ENCODE measurements at places on chromosomes 1 and 21.

- DNase-seq = no peak
These were observed 9.3 kb upstream of the MAST2 start for GRCh38 chr1:45793942-45794604.

DNA sequence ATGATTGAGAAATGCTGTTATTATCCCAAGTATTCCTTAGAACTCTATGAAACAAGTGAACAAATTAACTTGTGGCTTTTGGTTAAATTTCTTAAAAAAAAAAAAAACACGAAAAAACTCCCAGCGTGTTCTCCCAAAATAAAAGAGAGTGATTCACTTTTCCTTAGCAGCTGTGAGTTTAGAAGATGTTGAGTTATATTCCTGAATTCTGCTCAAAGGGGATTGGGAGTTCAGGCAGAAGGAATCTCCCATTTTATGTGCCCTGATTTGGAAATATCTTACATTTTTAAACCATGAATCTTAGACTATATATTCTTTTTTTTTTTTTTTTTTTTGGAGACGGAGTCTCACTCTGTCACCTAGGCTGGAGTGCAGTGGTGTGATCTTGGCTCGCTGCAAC, 34.3 kb downstream of the SMG7 start:
- DNase-seq = no peak

DNA sequence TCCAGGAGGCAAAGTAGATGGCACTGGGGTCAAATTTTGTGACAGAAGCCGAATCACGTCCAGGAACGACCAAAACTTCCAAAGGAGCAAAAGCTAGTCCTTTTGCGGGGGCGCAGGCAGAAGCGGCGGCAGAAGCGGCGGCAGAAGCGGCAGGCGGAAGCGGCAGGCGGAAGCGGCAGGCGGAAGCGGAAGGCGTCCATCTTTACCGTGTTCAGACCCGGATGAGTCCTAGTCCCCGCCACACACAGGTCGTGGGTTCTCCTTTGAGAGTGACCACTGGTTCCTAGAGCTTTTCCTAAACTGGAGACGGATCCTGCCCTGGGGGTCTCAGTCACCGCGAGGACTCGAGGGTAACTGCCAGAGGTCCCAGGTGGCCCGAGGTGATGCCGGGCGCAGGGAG, 53.6 kb downstream of the POFUT2 start:
- DNase-seq = no peak

DNA sequence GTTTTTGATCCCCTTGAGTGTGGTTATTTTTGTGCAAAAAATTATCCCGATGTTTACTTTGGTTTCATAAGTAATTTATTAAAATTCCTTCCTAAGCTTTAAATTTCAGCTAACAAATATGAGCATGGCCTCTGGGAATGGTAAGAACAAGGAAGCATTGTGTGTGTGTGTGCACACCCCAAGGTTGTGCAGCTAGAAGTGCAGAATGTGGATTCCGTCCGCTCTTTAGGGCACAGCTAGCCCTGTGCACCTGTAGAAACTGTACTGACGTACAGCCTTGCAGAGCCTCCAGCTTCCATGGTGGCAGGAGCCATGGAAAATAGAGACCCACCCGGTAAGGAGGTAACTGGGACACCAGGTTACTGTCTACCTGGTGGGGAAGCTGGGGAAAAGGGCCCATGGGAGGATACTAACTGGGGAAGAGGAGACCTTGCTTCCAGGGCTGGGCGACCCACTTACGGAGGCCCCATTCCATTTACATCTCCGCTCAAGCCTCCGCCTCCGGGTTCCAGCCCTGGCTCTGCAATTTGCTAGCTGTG, 54.7 kb downstream of the B3GALT5 start:
- DNase-seq = no peak

DNA sequence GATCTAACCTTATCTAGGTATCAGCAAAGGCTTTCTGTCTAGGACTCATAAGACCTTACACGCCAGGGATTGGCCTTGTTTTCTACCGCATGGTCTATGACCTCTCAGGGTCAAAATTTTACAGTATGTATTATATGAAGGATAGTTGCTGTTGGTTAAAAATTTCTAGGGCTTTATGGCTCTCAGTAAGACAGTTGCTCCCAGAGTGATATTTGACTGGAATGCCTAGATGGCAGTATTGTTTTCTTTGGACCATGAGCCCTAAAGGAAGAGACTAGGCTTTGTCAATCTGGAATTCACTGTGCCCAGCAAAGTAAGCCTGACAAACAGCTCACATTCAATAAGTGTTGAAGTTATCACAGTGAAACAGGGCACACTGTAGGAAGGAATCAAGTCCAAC, 37.6 kb downstream of the C1orf87 start:
- no peak for DNase-seq

DNA sequence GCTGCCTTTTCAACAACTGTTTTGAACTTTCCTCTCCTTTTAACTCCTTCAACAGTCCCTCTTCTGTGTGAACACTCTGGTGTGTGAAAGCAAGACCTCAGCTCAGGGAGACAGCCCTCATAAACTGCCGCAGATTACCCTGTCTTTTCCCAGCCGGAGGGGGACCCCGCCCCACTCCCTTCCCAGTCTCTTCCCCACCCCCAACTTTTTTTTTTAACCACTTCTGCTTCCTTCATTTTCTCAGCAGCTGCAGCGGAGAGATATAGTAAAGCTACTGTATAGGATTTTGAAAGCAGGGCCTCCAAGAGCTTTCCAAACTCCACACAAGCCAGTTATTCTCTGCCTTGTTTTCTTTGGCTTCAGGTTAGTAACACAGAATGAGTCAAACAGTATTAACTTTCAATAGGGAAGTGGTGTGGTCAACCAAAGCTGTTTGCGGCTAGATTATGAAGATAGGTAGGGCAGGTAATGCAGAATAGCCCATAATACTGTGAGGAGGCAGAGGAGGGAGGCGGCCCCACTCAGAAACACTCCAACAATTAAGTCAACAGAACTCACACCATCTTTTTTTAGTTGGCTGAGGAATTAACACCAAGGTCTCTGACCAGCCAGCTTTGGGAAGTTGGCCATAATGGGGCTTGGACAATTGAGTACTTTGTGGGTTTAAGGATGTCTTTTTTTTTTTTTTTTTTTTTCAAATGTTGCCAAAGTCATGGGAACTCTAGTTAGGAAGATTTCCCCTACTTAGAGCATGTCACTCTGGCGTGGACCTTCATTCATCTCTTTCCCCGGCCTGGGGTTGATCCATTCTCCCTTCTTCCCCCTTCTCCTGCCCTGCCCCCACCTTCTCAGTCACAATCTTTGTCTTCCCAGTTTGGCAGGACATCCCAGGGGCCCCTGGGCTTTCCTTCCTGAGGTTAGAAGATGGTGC, 177.0 kb downstream of the CLIC6 start:
- DNase-seq = peak; percentile 41

DNA sequence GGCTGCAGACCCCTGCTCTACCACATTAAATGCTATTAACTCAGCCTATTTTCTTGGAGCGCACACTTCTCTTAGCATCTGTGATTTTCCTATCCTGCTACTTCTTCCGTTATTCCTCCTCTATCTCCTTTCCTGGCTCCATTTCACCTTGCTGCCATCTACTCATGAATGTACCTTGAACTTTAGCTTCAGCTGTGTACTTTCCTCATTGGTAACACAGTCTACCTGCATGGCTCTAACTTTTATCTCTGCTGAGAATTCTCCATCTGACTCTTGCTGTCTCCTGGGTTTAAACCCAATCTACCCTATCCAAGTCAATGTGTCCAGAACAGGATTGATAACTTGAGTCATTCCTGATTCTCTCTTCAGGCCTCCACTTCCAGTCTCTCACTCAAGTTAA, 67.6 kb upstream of the MCOLN3 start:
- no peak for DNase-seq

GRCh38 chr1:186442651-186443375, 18.1 kb downstream of the PDC start:
- no peak for DNase-seq

- no peak for DNase-seq
These were observed 58.9 kb downstream of the ERG start for GRCh38 chr21:38439426-38439825.

- DNase-seq = no peak
These were observed 137.3 kb downstream of the PGBD5 start for GRCh38 chr1:230288641-230289349.

GRCh38 chr1:84264961-84265360, 36.5 kb upstream of the SAMD13 start:
- DNase-seq = no peak

DNA sequence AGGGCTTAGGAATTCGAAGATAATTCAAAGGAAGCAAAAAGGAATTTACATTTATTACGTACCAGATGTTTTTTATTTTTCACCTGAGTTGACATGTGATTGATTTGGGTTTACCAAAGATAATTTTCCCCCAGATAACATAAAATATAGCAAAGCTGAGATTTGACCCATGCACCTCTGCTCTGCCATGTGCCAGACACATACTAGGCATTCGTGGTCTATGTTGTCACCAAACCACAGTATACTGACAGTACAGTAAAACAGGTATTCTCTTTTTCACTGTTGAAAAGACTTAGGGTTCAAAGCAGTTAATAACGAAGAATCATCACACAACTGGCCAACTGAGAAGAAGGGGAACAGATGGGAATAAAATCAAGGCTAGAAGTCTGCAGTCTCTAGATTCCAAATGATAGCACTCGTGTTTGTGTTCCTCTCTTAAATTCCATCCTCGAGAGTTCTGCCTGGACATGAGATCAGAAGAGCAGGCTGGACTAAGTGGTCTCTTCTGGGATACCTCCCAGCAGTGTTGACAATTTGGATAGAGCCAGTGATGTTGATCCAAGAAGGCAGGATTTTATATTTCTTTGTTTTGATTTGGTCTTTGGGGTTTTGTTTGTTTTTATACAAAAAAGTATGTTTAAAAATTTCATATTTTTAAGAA, 85.3 kb upstream of the RAVER2 start:
- DNase-seq = no peak

GRCh38 chr21:22900490-22900889, 1902.3 kb downstream of the NCAM2 start:
- DNase-seq = no peak

GRCh38 chr1:184518736-184519357, 132.0 kb downstream of the C1orf21 start:
- DNase-seq = no peak

Data from amniotic stem cell (primary cell).